ENCODE measurements at places on chromosomes 2 and 18.

GRCh38 chr18:37584217-37584616 is 18.6 kb upstream of the CELF4 start:
- no peak for DNase-seq

GRCh38 chr2:38269421-38269820 is 107.7 kb downstream of the ATL2 start:
- no peak for DNase-seq

GRCh38 chr2:48750128-48750739 is 5.3 kb downstream of the LHCGR start:
- DNase-seq: no peak

DNA sequence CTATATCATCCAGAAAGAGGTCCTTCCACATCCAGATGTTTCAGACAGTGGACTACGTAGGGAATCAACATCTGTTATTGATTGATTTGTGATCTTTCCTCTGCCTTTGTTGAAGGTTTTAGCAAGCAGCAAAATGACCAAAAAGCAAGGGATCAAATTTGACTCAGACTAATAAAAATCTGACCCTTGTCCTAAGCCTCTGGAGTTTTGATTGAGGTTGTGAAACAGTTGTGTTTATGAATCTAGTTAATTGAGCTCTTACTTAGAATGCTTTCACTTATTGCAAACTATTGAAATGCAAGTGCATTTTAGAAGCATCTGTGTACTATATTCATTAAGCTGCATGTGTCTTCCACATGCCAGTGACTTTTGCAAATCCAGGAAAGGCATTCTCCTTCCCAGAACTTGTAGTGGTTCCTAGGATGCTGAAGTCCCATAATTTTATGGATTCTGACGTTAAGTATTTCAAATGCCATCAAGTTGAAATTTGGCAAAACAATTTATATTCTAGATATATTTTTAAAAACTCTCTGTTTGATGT is 116.0 kb downstream of the MTX2 start:
- no peak for DNase-seq

GRCh38 chr2:145303536-145303935 is 783.6 kb upstream of the ZEB2 start:
- no peak for DNase-seq

DNA sequence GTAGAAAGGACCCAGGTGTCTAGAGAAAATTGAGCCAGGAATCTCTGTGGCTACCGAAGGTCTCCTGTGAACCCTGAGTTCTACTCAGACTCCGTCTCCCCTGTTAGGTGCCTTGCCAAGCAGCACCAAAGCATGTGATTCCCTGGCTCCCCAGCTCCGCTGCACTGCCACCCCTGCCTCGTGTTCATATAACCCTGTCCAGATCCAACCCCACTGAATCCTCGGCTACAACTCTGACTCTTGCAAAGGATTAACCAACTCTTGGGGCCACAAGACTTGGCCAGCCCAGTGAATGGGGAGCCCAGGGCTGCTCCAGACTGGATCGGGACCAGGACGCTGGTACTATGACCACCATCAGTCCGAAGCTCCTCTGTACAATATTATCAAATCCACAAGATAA is 37.3 kb upstream of the ACAA2 start:
- no peak for DNase-seq

GRCh38 chr18:77103991-77104531 is 28.5 kb downstream of the MBP start:
- no peak for DNase-seq

DNA sequence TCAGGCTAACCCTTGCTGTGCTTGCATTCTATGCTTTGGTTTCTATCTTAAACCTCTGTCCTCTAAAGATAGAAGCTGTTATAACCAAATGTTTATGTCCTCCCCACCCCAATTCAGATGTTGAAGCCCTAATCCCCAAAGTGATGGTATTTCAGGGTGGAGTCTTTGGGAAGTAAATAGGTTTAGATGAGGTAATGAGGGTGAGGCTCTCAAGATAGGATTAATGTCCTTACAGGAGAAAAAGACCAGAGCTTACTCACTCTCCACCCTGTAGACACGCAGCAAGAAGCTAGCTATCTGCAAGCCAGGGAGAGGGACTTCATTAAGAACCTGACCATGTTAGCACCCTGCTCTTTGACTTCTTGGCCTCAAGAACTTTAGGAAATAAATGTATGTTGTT is 362.5 kb downstream of the ERBB4 start:
- DNase-seq: no peak

DNA sequence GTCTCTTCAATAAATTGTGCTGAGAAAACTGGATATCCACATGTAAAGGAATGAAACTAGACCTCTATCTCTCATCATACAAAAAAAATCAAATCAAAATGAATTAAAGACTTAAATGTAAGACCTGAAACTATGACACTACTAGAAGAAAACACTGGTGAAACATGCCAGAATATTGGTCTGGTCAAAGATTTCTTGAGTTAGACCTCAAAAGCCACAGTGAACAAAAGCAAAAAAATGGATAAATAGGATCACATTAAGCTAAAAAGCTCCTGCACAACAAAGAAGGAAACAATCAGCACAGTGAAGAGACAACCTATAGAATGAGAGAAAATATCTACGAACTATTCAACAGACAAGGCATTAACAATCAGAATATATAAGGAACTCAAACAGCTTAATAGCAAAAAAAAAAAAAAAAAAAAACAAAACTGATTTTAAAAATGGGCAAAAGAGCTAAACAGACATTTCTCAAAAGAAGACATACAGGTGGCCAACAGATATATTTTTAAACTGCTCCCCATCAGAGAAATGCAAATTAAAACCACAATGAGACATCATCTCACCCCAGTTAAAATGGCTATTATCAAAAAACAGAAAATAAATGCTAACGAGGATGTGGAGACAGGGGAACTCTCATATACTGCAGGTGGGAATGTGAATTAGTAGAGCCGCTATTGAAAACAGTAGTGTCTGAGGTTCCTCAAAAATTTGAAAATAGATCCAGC is 66.3 kb downstream of the NCKAP1 start:
- DNase-seq: no peak

DNA sequence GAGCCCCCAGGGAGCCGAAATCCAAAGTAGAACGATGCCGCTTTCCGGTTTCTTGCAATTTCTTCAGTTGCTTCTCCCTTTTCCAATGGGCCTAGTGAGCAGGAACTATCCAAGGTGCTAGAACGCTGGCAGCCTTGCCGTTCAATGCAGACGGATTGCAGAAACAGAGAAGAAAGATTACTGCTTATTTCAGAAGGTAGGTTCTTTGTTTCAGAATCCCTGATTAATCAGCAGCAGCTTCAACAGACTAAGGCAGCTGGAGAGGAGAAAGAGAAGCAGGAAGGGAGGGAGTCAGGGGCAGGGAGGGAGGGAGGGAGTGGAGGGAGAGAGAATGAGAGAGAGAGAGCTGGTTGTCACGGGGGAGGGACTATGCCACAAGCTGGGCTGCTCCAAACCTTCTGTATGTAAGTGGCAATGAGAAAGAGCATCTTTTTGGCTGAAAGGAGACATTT is 576 bp downstream of the NYAP2 start:
- peak; percentile 61 for DNase-seq

DNA sequence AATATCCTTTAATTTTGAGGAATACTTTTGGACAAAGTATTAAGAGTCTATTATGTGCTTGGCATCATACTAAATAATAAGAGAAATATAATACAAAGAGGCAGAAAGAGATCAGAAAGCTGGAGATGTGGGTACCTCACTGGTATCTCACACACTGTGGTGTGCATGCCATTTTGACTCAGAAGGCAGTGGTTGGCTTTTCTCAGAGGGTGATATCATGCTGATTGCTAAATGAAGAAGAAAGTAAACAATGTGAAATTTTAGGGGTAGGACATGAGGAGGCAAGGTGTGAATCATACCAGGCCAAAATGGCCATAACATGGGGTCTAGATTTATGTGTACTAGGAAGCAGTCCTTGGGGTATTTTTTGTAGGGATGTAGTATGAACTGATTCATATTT is 16.6 kb upstream of the SPOPL start:
- no peak for DNase-seq

DNA sequence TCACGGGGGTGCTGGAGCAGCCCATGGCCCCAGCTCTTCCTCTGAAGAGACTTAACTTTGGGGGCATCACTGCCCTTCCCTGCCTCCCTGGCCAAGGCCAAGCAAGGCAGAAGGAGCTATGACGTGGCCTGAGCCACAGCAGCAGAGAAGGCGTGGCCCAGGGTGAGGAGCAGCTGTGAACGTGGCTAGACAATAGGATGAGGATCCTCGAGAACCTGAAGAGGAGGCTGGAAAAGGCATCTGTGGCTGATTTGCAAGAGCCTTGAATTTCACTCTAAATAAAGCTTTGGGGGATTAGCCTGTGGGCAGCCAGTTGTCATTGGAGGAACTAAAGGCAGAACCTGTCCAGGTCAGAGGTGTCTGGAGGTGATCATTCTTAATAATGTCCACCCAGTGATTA is 652.9 kb upstream of the ID2 start:
- no peak for DNase-seq

DNA sequence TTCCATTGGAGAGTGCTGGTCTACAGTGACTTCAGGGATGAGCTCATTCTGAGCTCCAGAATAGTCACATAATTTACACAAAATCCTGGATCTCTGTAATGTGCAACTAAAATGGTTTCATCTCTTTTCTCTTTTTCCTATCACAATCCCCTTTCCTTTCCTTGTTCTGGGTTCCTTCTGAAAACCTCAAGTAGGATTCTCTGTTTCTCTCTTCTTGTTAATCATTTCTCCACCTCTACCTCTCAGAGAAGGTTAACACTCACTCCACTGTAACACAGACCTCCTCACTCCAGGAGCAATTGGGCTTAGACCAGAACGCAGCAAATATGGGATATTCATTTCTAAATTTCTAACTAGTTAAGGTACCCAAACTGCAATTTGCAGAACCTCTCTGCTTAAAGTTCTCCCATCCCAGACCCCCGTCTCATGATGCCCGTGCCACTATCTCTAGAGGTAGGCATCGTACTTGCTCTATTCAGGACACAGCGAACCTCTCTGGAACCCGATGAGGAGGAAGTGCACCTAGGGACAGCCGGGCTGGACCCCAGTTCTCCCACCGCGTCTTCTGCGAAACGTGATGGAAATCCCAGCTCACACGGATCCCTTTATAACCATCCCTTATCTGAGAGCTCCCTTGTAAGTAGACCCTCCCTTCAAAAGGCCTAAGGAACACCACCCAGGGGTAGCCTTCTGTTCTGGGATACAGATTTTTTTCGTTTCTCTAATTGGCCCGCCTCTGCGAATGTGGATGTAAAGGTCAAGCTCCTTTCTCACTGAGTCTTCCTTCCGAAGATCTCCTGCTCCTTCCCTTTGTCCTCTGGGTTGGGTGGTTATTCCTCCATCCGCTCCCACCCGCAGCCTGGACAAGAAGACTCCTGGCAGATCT is 1.3 kb downstream of the FOXI3 start:
- DNase-seq: no peak

DNA sequence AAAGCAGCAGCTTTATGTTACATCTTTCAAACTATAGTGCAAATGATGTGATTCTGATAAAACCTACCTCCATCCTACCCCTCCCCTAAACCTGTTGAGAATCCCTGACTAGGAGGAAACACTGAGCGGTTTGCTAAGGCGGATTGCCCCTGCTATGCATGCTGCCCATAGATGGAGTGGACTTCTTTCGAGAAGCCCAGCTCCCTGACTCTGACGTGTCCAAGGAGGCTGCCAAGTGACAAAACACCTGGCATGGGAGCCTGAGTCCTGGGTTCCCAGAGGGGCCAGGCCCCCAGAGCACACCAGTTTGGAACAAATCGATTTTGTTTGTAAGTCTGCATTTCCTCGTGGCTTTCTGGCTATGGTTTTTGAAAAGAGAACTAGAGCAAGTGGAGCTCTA is 1.4 kb upstream of the UXS1 start:
- no peak for DNase-seq

- no peak for DNase-seq
Measured at GRCh38 chr18:5142859-5143258, 54.2 kb downstream of the AKAIN1 start.

DNA sequence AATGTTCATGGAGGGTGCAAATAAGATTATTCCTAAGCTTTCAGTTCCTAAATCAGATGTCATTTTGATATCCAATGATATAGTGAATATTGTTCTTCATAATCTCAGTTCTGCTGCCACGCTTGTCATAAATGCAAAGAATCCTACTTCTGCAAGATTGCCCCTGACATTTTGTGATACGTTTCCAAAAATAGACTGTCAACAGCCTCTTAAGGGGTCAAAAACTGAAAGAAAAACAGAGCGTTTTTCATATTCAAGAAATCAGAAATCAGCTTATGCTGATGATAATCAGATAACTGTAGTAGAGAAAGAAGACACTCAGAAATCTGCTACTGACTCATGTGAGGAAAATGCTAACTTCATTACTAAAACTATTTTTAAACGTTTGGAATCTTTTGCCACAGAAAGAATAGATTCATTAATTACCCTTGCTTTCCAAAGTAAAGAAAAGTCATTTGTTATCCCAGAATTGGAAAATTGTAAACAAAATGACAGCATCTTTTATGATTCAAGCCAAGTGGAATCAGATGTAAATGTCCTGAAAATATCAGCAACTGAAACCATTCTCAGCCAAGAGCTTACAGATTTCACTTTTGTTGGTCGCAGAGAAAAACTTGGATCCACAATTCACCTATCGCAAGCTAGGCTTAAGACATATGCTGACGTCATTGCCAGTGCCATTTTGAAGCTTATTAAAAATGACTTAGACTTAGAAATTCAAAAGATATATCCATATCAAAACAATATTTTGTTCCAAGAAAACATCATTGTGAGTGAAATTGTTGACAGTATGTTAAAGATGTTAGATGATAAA is 55.1 kb downstream of the FSIP2 start:
- no peak for DNase-seq

GRCh38 chr18:72985686-72986085 is 117.9 kb upstream of the NETO1 start:
- no peak for DNase-seq

GRCh38 chr18:1252534-1252933 is 347.9 kb downstream of the ADCYAP1 start:
- no peak for DNase-seq

DNA sequence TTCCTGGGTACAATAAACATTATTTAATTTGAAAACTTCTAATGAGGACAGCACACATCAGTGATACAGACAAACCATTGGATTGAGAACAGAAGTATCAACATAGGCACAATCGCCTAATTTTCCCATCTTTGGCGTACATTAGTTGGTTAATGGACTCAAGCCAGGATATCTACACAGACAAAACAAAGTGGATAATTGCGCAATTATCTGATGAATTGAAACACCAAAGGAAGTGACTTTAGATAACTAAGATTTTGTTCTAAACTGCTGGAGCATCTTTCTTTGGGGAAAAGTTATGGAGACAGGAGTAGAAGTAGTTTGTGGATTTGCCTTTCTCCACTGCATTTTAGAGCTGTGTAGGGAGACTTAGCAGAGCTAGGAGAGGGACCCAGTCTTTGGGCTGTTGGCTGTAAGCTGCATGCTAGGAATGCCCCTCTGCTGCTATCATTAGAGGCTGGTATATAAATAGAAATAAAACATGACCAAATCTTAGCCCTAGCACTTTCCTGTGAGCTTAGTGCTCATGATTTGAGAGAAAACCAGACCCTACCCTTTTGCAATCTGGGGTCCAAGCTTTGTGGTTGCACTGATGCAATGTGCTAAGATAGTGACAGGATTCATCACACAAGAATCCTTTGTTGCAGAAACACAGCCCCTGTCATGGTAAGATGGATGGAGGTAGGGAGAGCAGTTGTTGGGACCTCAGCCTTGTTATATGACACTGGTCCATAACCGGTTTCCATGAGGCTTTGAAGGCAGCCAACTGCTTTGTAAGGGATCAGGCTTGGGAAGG is 264.5 kb upstream of the PIK3C3 start:
- no peak for DNase-seq

Measured in midbrain (tissue), 1 donor.